ENCODE measurements at places on chromosomes 16 and 17.

GRCh38 chr17:64315032-64315490 is 52.0 kb upstream of the TEX2 start:
- DNase-seq = no peak

GRCh38 chr17:879546-880442 is 97.6 kb downstream of the MRM3 start:
- DNase-seq = peak; percentile 65

GRCh38 chr16:25118851-25119578 is 7.5 kb downstream of the LCMT1 start:
- DNase-seq = no peak

DNA sequence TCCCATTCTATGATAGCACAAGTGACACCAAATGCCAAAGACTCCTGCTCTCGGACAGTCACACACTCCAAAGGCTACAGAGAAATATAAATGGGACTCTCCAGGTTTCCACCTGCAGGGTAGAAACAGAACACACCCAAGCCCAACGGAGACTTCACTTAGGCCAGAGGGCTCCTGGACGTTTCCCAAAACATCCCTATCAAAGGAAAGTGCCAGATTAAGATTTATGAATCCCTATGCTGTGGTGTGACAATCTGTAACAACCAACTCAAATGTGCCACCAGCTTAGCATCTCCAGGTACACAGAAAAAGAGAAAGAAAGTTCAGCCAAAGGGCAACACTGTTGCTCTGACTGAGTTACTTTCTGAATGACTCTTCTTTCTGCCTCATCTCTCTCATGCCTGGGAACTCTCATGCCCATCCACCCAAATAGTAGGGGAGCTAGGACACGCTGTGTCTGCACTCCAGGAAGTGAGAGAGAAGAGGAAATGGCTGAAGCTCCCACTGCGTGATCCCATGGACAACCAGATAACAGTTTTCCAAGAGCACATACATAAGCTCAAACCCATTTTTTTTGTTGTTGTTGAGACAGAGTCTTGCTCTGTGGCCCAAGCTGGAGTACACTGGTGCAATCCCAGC is 49.7 kb downstream of the SMG6 start:
- DNase-seq = no peak

Data from NB4 (cell line).